ENCODE measurements at places on chromosomes 6 and 20.

GRCh38 chr20:33408313-33408712, 7.0 kb upstream of the CDK5RAP1 start:
- no peak for DNase-seq

DNA sequence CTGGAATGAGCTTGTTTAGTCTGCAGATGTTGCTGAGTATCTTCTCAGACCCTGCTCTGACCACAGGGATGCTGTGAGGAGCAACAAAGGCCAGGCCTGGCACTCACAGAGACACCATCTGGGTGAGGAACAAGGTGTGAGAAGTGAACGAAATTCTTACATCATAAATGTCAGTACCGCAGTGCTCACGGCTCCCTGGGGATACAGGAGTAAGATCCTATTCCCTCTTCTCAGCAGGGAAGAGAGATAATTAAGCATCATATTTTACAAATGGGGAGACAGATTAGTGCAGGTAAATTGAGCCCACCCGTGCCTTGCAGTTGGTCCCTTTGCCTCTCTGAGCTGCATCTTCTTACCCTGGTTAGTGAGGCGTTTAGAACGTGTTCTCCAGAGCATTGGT, 106.2 kb downstream of the DTD1 start:
- no peak for DNase-seq

GRCh38 chr20:42919316-42919715, 270.4 kb downstream of the PTPRT start:
- DNase-seq: no peak

DNA sequence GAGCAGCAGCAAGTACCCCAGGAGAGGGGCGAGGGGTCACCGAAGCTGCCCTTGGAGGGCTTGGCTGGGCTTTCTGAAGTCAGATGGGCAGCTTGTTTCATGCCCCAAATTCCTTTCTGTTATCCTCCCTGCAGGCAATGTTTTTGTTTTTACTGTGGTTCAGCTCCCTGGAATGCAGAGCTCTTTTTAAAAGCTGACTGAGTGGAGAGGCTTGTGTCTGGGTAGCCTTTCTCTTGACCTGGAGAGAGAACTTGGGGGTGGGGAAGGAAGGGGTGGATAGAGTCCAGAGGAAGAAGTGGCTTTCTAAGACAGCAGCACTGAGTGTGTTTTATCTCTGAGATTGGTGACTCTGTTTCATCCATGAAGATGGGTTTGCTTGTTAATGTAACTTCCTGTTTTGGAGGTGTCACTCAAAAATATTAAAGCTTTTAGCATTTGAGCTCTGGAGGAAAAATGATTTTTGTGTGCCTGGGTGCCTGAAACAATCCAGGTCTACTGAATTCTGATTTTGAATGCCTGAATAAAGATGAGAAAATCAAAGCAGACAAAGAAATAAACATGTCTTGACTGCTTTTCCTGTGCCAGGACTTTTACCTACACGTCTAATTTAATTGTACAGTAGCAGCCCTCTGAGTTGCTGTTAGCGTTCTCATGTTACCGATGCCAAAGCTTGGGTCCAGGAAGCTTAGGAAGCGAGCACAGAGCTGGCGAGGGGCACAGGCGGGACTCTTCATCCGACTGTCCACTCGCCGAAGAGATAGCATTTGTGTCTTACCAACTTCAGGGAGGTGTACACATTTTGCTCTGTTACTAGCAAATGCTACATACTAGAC, 78.2 kb upstream of the EEF1E1 start:
- DNase-seq: no peak

DNA sequence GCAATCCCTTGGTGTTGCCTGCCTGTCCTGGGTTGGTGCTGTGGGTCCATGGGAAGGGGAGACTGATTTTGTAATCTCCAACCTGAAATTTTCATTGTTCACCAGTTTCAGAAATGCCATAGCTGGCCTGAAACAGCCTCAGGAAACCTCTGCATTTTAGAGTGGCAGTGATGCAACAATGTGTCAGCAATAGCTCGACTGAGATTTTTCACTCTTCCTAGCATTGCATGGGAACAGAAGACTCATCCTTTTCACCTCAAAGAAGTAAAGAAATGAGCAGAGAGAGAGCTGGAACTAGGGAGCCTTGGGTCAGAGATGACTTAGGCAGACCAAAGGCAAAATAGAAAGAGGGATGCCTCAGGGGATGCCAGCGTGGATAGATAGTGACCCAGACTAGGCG, 23.7 kb upstream of the TMEM14A start:
- no peak for DNase-seq

DNA sequence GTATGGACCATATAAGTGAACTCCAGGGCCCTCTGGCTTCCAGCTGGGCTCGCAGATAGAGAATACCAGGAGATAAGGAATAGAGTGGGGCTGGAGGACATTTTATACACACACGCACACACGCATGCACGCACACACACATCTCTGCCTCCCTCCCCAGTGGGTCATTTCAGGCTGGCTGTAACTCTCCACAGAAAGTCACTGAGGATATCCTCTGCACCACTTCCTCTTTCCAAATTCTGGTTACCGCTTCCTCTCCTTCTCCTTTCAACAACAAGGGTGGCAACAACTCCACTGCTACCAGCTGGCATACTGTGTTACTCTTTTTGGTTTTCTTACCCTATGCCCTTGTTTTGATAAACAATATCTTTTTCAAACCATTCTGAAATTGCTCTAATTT, 280.2 kb downstream of the COL12A1 start:
- DNase-seq: no peak

DNA sequence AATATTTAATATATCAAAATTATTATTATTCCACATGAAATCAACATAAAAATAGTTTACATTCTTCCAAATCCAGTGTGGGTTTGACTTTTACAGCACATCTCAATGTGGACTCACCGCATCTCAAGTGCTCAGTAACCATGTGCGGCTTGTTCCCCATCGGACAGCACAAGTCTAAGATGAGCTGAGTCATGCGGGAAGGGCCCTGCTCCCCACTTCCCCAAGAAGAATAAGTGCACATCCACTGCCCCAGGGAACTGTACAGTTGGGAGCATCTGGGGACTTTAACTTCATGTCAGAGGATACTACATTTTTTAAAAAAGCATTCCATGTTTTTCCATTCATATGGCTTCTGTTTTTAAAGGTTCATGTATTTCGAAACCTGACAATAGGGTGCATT, 325.6 kb downstream of the BTBD3 start:
- DNase-seq: no peak

DNA sequence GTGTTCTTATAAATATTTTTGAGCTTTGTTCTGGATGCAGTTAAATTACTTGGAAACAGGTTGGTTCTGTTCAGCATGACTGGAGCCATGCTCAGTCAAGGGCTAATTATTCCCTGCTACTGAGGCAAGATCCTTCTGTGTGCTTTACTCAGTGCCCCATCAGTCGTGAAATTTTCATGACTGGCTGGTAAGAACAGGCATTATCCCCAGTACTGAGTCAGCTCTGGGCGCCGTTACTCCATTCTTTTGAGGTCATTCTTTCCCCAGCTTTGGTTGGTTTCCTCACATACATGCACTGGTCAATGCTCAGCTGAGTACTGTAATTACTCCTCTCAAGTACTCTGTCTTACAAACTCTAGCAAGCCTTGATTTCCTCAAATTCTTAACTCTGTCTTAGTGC, 71.3 kb downstream of the CDKAL1 start:
- DNase-seq: no peak

- no peak for DNase-seq
Measured at GRCh38 chr20:46828471-46828870, 66.2 kb upstream of the EYA2 start.

DNA sequence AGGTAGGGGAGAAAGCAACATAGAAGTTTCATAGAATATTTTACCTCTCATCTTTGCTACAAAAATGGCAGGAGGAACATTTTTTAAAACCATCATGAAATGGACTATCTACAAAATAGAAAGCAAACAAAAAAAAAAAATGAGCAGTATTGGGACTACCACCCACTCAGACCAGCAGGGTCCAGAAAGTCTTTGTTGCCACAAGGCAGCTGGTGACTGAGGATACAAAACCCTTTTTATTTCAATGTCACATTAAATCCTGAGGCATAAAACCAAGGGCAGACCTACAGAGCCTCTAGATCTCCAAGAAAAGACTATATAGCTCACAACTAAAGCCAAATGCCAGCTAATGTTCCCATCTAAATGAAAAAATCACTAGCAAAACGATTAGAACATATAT, 282.2 kb downstream of the PTPRK start:
- no peak for DNase-seq

GRCh38 chr6:33288141-33288920, 708 bp downstream of the WDR46 start:
- DNase-seq: no peak

GRCh38 chr6:45990162-45990561, 25.5 kb downstream of the CLIC5 start:
- no peak for DNase-seq

DNA sequence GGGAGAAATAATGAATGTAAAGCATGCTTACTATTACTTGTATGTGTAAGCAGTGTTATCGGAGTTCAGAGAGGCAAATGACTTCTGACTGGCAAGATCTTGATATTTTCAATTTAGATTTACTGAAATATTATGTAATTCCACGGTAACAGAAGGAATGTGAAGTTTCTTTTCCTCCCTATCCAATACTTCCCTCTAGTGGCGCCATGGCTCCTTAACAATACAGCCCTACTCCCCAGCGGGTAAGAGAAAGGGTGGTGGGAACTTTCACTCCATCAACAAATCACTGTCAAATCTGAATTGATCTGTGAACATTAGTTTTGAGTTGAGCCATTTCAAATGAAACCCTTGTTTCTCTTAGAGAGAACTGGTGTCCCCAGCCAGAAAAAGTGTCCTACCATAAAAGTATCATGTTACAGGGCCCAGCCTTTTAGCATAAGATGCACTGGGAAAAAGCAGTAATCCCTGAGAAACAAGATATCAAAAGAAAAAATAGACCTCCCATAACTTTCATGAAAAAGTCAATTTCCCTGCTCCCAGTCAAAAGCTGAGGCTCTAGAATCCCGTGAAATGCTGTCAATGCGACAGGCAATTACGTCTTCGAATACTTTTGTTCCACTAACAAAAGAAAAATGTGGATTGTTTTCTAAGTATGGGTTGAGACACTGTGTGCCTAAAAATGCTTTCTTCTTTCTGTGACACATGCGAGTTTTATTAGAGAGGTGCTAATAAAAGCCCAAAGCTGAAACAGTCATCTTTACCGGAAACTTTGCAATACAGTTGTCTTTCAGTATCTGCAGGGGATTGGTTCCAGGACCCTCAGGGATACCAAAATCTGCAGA, 12.9 kb downstream of the COX7A2 start:
- peak; percentile 4 for DNase-seq

DNA sequence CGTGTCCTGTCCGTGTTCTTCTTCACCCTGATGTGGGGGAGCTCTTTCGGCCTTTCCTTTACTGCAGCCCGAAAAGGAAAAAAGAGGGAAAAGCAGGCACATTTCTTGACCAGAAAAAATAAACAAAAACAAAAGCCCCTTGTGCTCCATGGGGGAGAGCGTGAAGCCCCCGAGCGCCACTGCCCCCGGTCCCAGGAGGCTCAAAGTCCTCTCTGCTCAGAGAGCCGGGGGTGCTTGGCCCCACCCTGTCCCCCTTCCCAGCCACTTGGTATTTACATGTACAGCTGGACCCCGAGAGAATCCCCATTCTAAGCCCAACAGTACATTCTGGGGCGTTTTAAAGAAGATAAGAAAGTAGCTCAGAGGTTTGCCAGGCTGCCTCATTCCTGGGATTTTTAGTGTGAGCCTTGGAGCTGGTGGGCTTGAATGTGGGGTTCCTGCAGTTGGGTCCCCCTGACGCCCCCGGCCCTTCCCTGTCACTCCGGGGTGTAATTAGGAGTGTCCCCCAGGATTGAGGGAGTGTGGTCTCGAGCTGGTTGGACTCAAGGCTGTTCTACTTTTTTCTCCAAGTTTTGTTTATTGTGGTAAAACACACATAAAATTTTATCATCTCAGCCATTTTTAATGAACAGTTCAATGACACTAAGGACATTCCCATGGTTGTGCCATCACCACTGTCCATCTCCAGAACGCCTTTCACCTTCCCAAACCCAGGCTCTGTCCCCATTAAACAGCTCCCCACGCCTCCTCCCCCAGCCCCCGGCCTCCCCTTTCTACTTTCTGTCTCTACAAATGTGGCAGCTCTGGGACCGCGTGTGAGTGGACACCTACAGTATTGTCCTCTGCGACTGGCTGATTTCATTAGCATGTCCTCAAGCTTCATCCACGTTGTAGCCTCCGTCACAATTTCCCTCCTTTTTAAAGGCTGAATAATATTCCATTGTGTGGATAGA, 55.7 kb upstream of the BHLHE23 start:
- no peak for DNase-seq

DNA sequence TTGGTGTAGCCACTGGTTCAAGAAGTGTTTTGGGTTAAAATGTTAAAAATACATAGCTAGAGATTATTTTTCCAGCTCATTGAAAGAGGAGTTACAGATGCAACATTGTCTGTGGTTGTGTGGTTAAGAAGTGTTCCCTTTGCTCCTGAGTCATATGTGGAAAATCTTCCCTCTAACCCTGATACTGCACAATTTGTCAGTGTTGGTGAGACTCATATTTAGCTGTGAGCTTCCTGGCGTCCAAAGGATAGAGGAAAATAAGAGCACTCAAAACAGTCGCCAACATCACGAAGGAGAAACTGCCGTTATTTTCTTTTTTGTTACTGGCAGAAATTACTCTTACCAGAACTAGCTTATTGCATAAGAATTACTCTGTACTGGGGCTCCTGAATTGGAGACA, 250.4 kb downstream of the CDH4 start:
- DNase-seq: no peak

- no peak for DNase-seq
Measured at GRCh38 chr6:155352811-155353210, 38.5 kb upstream of the TFB1M start.

GRCh38 chr6:56806368-56806767, 148.5 kb upstream of the BEND6 start:
- DNase-seq: no peak

DNA sequence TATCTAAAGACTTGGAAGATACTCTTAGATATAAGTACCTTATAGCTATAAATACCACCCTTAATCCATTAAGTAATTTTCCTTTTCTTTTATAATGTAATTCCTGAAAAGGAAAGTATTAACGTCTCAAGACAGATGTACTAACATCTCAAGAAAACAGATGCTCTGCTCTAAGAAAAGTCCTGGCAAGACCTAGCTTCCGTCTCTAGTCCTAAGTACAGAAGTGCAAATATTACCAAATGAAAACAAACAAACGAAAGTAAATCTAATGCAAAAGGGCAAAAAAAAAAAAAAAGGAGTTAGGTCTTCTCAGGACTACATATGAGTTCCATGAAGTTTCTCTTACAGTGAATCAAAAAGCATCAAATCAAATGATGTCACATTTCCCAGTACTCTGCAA, 106.8 kb upstream of the PDE10A start:
- DNase-seq: no peak
